ENCODE measurements at places on chromosomes 16 and 17.
A peak's percentile ranks its signal among the peaks of the same experiment; 100 is the strongest.

GRCh38 chr17:39447561-39447960 lies 3.5 kb downstream of the MED1 start:
- no peak for DNase-seq

GRCh38 chr17:66725956-66726355 lies 109.0 kb upstream of the CACNG5 start:
- no peak for DNase-seq

DNA sequence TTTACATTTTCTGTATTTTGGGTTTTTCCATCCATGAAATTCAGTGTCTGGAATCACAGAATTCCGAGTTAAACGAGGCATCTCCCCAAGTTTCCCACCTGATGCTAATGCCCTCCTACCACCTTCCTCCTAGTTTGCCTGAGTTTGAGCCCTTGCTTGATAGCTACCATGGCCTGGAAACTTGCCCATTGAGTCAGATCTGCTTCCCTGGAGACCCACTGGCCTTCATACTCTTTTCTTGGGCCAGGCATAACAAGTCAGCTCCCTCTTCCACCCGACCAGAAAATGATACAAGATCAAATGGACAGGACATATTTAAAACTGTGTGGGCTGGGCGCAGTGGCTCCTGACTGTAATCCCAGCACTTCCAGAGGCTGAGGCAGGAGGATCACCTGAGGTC lies 10.2 kb downstream of the SETD1A start:
- no peak for DNase-seq

DNA sequence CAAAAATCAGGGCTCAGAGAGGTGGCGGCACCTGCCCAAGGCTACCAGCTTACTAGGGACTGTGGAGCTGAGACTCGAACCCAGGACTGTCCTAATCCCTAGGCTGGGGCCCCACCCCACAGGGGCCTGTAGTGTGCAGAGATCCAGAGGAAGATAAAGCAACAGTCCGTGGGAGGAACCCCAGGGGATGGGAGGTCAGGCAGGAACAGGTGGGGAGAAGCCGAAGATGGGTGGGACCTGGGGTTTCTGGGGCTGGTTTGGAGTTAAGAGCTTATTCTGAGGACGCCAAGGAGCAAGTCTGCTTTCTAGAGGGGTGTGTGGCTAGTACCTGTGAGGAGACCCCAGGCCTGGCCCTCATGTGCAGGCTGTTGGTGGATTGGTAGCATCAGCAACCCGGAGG lies 14.9 kb downstream of the C16orf74 start:
- no peak for DNase-seq

GRCh38 chr17:4580291-4580690 lies 4.0 kb upstream of the SMTNL2 start:
- DNase-seq = no peak

GRCh38 chr16:61569028-61569427 lies 467.2 kb downstream of the CDH8 start:
- no peak for DNase-seq

- peak; percentile 67 for DNase-seq
These were observed 191.0 kb downstream of the CPPED1 start for GRCh38 chr16:12612598-12613101.

- no peak for DNase-seq
These were observed 21.1 kb downstream of the TANC2 start for GRCh38 chr17:62987136-62987535.

DNA sequence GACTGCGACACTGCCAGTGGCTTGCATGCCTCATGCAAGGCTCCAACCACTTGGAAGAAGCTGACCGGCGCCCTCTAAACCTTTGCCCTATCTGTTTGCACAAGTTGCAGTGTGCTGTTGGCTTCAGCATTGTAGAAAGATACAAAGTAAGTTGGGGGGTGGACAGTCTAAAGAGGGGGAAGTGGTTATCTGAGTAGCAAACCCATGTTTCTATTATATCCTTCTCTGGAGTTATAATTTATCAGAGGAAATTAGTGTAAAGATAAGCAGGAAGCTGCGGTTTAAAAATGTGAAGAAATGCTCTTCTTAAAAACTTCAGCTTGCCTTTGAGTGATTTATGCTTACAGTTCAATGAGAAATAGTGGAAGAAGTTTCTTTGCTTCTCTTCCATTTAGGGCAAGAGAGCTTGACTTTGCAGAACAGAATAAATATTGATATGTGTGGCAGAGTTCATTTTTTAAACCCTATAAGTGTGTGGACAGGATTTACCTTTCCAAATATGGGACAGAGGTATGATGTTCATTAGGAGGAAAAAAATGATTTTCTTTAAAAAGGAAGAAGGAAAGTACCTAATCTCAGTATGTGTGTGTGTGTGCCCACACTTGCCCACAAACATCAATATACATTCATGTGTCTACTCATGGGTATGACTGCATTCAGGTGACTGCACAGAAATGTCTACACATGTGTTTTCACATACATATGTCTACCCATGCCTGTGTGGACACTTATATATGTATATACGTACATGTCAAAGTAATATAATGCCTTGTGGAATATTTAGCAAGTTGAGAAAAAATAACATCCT lies 8.1 kb downstream of the AMZ2 start:
- DNase-seq = no peak

GRCh38 chr17:48064638-48065037 lies 16.5 kb downstream of the NFE2L1 start:
- no peak for DNase-seq

DNA sequence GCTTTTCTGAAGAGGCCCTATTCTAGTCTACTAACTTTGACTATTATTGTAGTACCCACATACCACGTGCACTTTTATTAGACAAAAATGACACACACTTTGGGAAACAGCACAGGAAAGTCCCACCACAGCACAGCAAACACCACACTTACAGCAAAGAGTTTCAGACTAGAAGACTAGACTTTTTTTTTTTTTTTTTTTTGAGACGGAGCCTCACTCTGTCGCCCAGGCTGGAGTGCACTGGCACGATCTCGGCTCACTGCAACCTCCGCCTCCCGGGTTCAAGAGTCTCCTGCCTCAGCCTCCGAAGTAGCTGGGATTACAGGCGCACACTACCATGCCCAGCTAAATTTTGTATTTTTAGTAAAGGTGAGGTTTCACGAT lies 20.1 kb downstream of the YWHAE start:
- DNase-seq = no peak

GRCh38 chr17:76082326-76083251 lies 3.6 kb downstream of the ZACN start:
- no peak for DNase-seq

Data from RKO (cell line).